ENCODE measurements at places on chromosomes 16 and 17. TPM values are rescaled to one million over a fixed set of nuclear protein-coding genes. Genes with fewer than 3 reads are reported as not detected.

Gene MYL4
- not detected for total RNA-seq

Gene FOXC2
- 1.2 TPM for total RNA-seq

Gene P2RX5
- total RNA-seq = 4.0 TPM

Gene MYL11
- total RNA-seq = not detected

Gene AGRP
- total RNA-seq = not detected

Gene CLEC18A
- 0.22 TPM for total RNA-seq

Gene TMC5
- total RNA-seq = not detected

Gene CMTM1
- 1.2 TPM for total RNA-seq

Gene TAT
- total RNA-seq = not detected

Gene KRTAP9-4
- not detected for total RNA-seq

Gene HCRT
- not detected for total RNA-seq

Gene FBXL16
- 0.37 TPM for total RNA-seq

Gene WNT3
- total RNA-seq = 0.62 TPM

Gene AIPL1
- total RNA-seq = not detected

Gene KCNH6
- total RNA-seq = not detected

Gene TMEM11
- total RNA-seq = 20.5 TPM

Gene MAPT
- 0.75 TPM for total RNA-seq

Gene SLC35G6
- total RNA-seq = not detected

Gene TLCD3A
- total RNA-seq = 25.5 TPM

Gene TMEM220
- total RNA-seq = 3.4 TPM

Gene C17orf100
- 0.44 TPM for total RNA-seq

Gene LPO
- total RNA-seq = not detected

Gene ATP2A1
- 0.22 TPM for total RNA-seq

Gene VPS35L
- total RNA-seq = 37.1 TPM

Gene PPY
- not detected for total RNA-seq

Gene SBK1
- not detected for total RNA-seq

Gene SEZ6L2
- total RNA-seq = 2.1 TPM

Gene KRT33A
- total RNA-seq = not detected

Gene HYDIN
- 1.00 TPM for total RNA-seq

Gene HEATR9
- total RNA-seq = not detected

Gene KRTAP3-2
- total RNA-seq = not detected

Gene FBXL20
- total RNA-seq = 21.4 TPM

Gene STUB1
- total RNA-seq = 135 TPM

Gene KIFC3
- total RNA-seq = 81.3 TPM

Gene ZPBP2
- total RNA-seq = not detected

Gene GP1BA
- total RNA-seq = not detected

Gene CDH3
- total RNA-seq = 0.33 TPM

Gene TBC1D3E
- not detected for total RNA-seq

Gene IL34
- total RNA-seq = 2.0 TPM

Gene PPP1R27
- total RNA-seq = not detected

Gene C1QTNF8
- total RNA-seq = not detected

Gene MPDU1
- total RNA-seq = 77.5 TPM

Gene SCGB1C2
- not detected for total RNA-seq

Gene CACNB1
- total RNA-seq = 12.1 TPM

Gene ZNF598
- 22.7 TPM for total RNA-seq
